ENCODE measurements at places on chromosomes 11 and 22. TPM values are rescaled to one million over a fixed set of nuclear protein-coding genes. Genes with fewer than 3 reads are reported as not detected.

The TRIM48 gene
- total RNA-seq: not detected

The GSTP1 gene
- 1,655 TPM for total RNA-seq

The RASL10A gene
- total RNA-seq: not detected

The IL17REL gene
- 0.08 TPM for total RNA-seq

The CYTH4 gene
- total RNA-seq: 1.5 TPM

The EXPH5 gene
- total RNA-seq: 0.03 TPM

The KIRREL3 gene
- total RNA-seq: 11.6 TPM

The OR8G5 gene
- total RNA-seq: not detected

The DDIAS gene
- 13.3 TPM for total RNA-seq

The LIMK2 gene
- total RNA-seq: 7.9 TPM

The JAML gene
- total RNA-seq: not detected

The HPX gene
- 0.41 TPM for total RNA-seq

The KCNJ11 gene
- 1.3 TPM for total RNA-seq

The GGTLC2 gene
- not detected for total RNA-seq

The RAC2 gene
- total RNA-seq: 0.43 TPM

The HORMAD2 gene
- total RNA-seq: not detected

The MAJIN gene
- total RNA-seq: not detected

The TNNI2 gene
- not detected for total RNA-seq

The P2RX3 gene
- not detected for total RNA-seq

The TSGA10IP gene
- not detected for total RNA-seq

The SPDYC gene
- not detected for total RNA-seq

The SUSD2 gene
- total RNA-seq: 67.0 TPM

The OR2AG2 gene
- total RNA-seq: not detected

The OR51B2 gene
- total RNA-seq: not detected
